GM18507 (cell line): ENCODE measurements at places on chromosomes 16 and 17.

- DNase-seq: no peak
Observed at GRCh38 chr16:80174416-80174815, 366.4 kb upstream of the DYNLRB2 start.

- DNase-seq: no peak
Observed at GRCh38 chr17:56727876-56728617, 105.7 kb downstream of the C17orf67 start.

DNA sequence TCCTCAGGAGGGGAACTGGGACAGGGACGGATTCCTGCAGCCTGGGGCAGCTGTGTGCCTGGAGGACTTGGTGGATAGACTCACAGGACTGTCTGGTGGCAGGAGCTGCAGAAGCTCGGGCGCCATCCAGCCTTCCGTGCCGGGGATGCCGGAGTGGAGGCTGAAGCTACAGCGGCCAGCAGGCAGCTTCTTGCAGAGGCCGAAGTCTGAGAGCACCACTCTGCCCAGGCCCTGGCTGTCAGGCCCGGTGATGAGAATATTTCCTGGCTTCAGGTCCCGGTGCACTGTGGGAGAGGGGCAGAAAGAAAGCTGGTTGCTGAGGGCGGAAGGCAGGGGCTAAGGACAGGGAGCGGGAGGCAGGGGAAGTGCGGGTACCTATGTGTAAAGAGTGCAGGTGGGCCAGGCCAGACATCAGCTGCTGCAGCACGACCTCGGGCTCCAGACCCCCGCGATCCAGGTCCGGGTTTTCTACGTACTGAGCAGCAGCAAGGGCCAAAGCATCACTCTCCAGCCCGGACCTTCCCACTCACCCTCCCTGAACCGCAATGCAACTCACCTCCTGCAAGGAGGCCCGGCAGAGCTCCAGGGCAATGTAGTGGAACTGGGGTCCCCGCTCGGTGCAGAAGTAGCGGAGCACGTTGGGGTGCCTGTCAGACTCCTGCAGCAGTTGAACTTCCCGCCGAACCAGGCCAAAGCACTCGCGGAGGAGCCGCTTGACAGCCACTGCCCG is 16.1 kb downstream of the PLK1 start:
- no peak for DNase-seq

GRCh38 chr17:57962279-57963148 is 7.3 kb upstream of the CUEDC1 start:
- DNase-seq: no peak

- DNase-seq: no peak
Observed at GRCh38 chr16:4663777-4664465, 29.4 kb upstream of the NUDT16L1 start.

GRCh38 chr17:27804113-27804512 is 3.8 kb upstream of the NOS2 start:
- no peak for DNase-seq

DNA sequence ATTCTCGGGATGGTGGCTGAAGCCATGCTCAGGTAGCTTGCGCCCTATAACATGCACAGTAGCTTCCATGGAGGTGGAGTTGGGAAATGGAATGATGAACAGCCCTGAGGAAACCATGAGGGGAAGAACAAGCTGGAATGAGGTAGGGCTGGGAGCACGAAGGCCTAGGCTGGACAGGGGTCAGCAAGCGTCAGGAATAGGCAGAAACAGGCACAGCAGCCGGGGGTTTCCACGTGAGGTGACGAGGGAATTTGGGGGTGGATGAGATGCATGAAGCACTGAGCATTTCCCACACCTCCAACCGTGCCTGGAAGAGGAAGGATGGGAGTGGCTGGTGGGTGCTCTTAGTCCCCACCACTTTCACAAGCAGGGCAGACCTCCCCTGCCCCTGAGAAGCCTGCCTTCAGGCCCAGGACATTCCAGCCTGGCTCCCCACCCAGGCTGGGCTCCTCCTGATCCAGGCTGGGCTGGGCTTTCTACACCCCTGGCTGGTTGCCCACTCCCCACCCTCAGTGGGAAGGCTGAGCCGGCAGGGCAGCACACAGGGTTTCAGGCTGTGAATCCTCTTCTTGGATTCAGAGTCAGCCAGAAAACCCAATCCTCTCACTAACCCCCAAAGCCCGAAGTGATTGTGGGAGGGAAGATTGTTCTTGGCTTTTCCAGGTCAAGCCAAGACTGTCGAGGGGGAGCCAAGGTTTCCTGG is 21.9 kb downstream of the PLEKHG4 start:
- no peak for DNase-seq

GRCh38 chr17:50289991-50290702 is 15.9 kb downstream of the TMEM92 start:
- no peak for DNase-seq

- no peak for DNase-seq
Observed at GRCh38 chr17:17216236-17216635, 10.1 kb upstream of the PLD6 start.

GRCh38 chr16:12625068-12625467 is 178.6 kb downstream of the CPPED1 start:
- DNase-seq: no peak

DNA sequence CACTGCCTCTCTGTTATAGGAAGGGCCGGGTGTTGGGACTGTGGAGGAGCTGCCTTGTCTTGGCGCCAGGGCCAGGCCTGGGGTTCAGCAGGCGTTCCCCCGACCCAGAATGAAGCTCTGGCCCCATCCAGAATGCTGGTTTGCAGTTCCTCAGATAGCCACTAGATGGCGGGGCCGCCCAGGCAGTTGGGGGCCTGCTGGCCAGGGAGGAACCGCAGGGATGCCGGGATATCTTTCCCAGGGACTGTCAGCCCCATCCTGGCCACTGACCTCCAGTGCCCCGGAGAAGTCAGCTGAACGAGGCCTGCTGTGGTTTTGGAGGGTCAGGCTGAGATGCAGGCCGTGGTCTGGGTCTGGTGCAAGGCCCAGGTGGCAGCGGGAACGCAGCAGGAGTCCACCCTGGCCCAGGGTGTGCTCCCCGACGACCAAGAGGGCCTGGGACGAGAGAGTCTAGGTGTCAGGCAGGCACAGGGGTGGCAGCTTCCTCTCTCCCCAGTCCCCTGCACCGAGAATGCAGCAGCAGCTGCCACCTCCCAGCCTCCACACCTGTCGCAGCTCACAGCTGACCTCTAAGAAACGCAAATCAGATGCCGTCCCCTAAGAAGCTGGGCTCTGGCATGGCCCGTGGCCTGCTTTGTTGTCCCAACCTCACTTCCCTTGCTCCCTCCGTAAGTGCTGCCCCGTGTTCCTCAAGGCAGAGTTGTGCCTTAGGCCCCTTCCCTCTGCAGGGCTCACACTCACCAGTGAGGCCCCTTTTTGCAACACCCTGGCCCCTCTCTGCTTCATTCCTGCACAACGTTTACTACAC is 51.2 kb downstream of the RMI2 start:
- peak; percentile 80 for DNase-seq

GRCh38 chr17:57670769-57671569 is 74.1 kb downstream of the CCDC182 start:
- no peak for DNase-seq

GRCh38 chr16:85171759-85172454 is 59.6 kb upstream of the CIBAR2 start:
- DNase-seq: no peak

DNA sequence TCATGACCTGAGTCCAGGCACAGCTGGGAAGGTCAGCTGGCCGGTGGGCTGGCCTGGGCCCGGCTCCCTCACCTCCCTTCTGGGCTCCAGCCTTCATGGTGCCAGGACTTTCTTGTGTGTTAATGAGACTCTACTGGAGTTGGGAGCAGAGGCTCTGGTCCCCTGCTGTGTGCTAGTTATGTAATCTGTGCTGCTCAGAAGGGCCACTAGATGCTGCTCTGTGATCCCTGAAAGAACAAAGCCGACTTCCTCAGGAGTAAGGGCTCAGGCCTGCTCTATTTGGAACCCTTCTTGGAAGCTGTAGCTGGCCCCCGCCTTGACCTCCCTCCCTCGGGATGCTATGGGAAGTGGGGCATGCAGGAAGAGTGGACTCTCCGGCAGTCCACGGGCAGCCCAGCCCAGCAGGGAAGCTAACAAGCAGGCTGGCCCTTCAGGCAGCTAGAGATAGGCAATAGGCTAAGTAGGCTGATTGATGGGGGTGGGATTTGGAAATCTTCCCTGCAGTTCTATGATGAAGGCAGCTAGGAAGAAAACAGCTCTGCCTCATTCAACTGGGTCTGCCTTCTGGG is 3.3 kb upstream of the CDK5R1 start:
- no peak for DNase-seq

DNA sequence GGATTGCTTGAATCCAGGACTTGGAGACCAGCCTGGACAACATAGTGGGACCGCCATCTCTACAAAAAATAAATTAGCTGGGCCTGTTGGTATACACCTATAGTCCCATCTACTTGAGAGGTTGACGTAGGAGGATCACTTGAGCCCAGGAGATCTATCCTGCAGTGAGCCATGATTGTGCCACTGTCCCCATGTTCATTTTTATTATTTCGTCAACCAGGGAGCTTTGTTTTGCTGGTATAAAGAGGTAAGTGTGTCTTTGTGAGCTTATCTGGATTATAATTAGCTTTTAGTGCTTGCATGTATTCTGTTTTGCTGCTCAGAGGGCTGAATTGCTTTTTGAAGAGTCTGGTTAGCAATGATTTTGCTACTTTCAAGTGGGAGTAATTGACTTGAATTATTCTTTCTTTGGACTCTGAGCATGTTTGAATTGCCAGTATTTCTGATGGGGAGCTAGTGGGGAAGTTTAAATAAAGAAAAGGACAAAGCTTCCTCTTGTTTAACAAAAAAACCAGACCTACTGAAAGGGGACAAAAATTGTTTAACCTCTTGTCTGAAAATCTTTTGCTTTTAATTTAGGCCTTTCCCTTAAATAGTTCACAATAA is 31.6 kb upstream of the BCAS3 start:
- no peak for DNase-seq
